ENCODE measurements at places on chromosomes 6 and 20.

DNA sequence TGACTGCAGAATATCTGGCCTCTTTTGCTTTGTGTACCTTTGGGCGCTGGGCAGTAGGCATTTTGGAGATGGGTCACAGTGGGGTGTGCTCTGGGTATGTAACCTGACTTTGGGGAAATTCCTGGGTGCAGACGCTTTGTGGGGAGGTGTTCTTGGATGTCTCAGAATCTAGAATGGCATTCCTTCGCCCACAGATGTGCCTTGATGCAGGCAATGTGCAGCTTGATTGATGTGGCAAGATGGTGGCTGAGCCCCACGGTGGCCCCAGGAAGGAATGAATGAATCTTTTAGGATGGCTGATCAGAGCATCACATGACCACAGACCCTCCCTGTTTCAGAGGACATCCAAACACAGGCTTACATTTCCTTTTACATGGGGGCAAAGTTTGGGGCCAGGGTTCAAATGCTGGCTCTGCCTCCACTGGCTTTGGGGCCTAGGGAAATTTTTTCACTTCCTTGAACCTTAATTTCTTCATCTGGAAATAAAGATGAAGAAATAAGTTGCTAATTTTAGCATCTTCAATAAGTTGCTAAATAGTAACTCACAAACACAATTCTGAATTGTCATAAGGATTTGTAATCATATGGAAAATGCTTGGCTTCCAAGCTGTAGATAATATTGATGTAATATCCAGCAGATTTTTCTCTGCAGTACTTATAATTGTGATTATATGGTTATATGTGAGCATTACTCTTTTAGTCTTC lies 5.6 kb downstream of the PPP1R16B start:
- no peak for DNase-seq

DNA sequence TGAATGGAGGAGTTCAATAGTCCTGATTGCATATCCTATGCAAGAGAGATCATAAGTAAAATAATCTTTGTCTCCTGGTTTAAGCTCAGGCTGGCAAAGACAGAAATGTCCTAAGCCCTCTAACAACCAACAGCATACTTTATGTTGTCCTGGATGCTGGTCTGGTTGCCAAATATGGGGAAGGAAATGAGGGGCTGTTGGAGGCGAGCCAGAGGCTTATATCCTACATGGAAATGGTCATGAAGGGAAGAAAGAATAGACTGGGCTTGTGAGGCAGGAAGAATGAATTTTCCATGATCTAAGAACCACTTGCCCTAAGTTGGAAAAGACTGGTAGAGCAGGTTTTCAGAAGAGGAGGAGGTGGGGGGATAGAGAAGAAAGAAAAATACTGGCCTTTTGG lies 237.1 kb downstream of the SMOC2 start:
- DNase-seq, result no peak

DNA sequence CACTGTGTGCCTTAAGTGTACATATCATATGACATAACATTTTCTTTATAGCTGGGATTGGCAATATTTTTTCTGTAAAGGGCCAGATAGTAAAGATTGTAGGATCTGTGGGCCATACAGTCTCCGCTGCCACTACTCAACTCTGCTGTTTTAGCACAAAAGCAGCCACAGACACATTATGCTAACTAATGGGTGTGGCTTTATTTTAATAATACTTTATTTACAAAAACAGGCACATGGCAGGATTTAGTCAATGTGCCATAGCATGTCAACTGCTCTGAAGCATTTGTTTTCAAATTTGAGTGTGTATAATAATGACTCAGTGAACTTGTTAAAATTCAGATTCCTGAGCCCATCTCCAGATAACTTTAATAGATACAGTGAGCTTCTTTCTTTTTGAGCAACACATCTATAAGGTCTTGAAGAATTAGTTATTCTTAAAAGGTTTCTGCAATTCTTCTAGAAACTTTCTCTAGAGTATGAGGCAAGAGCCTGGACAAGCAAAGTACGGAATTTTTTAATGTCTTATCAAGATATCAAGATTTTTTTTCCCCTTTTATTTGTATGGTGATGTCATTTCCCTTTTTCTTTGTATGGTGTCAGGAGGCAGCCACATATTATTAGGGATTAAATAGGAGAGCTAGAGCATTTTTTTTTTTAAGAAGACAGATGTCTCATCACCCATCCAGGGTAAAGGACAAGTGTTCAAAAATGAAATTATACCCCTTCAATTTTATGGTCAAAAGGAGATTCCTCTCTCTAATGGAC lies 518.3 kb downstream of the DHX35 start:
- no peak for DNase-seq

DNA sequence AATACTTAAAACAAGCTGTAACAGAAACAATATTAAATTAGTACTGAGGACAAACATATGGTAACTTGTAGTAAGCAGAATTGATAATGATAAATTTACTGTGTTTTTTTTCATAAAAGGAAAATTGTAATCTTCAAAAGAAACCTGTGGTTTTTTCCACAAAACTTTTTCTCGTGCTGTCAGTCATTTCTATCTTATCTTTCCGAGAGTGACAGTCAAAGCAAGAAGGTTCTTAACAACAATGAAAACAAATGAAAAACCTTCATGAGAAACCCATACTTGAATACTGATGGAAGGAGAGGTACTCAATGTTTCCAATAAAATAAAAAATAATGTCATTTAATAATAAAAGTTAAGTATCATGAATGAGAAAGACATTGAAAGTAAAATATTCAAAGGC lies 174.0 kb downstream of the TBC1D32 start:
- no peak for DNase-seq

- DNase-seq, result no peak
Measured at GRCh38 chr20:17446171-17446570, 85.0 kb downstream of the BFSP1 start.

Data from CD4-positive, alpha-beta T cell treated with Interleukin-15 for 1 hour (primary cell).